ENCODE measurements at places on chromosomes 12 and 14.

GRCh38 chr12:18683327-18684013, 54.3 kb downstream of the PLCZ1 start:
- DNase-seq = no peak

- no peak for DNase-seq
Observed at GRCh38 chr14:77623201-77623600, 6.8 kb upstream of the SPTLC2 start.

GRCh38 chr12:93419388-93420034, 22.2 kb downstream of the UBE2N start:
- DNase-seq = peak; percentile 60

DNA sequence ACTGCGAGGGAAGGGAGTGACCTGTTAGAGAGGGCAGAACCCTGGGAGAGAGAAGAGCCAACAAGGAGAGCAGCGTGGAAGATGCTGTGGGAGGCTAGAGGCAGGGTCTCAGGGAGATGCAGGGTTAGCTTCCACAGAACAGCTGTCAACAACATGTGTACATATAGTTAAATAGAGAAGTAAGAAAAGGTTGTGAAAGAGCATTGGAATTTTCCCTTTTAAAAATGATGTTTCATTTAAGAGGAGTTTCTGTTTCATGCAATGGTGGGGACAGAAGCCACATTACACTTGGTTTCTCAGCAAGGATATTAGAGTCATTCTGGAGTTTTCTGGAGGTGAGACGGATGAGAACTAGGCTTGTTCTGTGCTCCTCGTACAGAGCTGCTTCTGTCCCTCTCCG, 23.8 kb upstream of the TBC1D30 start:
- DNase-seq = no peak

DNA sequence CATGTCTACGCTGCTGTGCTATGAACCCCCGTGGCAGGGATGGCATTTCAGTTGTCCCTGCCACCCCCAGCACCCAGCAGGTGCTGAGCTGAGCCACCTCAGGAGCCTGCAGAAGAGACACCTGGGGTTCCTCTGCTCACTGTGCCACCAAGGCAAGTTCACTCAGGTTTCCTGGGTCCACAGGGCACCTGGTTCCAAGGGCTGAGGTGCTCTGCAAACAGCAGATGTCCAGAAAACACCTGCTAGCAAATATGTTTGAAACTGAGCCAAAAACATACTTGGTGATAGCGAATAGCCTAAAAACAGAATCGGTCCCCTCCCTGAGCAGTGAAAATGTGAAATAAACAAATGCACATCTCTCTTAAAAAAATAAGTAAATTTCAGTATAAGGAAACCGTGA, 35.6 kb upstream of the GPR68 start:
- DNase-seq = no peak

DNA sequence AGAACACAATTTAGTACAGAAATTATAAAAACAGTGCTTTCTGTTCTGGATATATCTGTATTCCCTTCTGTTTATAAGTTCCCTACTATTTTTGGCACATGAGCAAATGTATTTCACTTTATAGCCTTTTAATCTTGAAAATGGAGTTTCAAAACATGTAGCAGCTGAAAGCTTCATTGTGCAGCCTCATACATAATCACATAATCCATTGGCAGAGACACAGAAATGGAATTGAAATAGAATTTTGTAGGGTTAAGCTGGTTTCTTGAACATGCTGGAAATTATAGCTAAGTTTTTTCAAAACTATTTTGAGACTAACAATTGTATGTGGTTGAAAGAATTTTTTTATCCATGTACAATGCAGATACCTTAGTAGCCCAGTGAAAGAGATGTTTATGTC, 614.3 kb upstream of the MDGA2 start:
- no peak for DNase-seq

GRCh38 chr12:12491606-12492005, 71.1 kb downstream of the DUSP16 start:
- no peak for DNase-seq

GRCh38 chr12:122371475-122372045, 50.9 kb downstream of the CLIP1 start:
- DNase-seq = no peak

- peak; percentile 77 for DNase-seq
Observed at GRCh38 chr12:49369411-49370145, 2.3 kb downstream of the SPATS2 start.

DNA sequence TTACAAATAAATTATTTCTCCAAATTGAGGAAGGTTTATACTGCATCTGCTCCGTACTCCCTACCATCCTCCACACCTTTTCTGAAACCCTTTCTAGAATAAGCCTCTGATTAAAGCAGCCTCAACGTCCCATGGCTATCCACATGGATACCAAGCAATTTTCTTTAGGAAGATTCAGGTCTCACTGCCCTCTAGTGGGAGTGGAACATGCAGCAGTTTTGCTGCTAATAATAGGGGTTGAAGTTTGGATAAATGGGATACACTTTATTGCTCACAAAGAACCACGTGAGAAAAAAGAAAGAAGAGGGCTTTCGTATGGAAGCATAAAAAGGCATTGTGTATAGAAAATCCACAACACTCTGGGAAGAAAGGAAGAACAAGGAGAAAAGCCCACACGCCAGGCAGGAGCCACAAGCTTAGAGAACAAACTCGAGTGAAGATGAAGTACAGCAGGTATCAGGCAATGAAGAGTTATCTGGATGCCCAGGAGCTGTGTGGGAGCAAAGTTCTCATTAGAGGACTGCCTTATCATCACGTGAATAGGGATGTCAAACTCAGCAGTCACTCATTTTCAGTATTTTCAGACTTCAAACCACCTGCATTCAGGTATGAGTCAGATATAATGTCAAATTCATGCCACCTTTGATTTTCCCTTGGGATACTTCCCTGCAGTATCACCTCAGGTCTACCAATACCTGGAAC, 45.8 kb downstream of the CCER1 start:
- peak; percentile 84 for DNase-seq

GRCh38 chr12:63304887-63305316, 153.9 kb upstream of the AVPR1A start:
- no peak for DNase-seq

DNA sequence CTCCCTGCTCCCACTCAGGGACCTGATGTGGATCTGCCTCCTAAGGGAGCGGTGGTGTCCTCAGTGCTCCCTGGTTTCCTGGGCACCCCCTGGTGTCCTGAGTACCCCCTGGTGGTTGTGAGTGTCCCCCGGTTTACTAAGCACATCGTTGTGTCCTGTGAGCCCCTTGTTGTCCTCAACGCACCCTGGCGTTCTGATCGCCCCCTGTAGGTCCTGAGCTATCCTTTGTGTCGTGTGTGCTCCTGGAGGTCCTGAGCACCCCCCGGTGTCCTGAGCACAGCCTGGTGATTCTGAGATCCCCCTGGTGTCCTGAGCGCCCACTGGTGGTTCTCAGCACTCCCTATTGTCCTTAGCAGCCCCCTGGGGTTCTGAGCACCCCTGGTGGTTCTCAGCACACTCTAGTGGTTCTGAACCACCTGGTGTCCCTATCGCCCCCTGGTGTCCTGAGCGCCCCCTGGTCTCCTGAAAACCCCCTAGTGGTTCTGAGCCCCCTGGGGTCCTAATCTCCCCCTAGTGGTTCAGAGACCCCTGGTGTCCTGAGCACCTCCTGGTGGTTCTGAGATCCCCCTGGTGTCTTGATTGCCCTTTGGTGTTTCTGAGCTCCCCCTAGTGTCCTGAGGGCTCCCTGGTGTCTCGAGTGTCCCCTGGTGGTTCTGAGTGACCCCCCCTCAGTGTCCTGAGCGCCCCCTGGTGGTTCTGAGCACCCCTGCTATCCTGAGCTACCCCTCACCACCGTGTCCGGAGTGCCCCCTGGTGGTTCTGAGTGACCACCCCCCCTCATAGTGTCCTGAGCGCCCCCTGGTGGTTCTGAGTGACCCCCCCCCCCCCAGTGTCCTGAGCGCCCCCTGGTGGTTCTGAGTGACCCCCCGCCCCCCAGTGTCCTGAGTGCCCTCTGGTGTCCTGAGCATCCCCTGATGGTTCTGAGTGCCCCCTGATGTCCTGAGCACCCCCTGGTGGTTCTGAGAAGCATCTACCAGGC, 615.1 kb downstream of the TMEM121 start:
- no peak for DNase-seq

DNA sequence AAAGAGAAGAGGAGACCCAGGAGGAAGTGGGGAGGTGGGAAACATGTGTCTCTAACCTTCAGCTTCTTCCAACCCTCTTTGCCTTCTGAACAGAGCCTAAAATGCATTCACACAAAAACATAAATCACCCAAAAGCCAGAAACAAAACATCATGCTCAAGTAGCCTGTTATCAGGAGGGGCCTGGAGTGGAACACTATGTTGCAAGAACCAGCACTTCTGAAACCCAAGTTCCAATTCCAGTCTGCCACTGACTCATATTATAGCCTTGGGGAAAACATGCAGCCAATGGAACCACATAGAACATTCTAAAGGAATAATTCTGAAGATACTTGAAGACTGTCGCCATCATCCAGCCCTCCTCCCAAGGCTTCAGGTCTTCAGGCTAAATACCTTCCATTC, 169.8 kb upstream of the PLXNC1 start:
- no peak for DNase-seq

DNA sequence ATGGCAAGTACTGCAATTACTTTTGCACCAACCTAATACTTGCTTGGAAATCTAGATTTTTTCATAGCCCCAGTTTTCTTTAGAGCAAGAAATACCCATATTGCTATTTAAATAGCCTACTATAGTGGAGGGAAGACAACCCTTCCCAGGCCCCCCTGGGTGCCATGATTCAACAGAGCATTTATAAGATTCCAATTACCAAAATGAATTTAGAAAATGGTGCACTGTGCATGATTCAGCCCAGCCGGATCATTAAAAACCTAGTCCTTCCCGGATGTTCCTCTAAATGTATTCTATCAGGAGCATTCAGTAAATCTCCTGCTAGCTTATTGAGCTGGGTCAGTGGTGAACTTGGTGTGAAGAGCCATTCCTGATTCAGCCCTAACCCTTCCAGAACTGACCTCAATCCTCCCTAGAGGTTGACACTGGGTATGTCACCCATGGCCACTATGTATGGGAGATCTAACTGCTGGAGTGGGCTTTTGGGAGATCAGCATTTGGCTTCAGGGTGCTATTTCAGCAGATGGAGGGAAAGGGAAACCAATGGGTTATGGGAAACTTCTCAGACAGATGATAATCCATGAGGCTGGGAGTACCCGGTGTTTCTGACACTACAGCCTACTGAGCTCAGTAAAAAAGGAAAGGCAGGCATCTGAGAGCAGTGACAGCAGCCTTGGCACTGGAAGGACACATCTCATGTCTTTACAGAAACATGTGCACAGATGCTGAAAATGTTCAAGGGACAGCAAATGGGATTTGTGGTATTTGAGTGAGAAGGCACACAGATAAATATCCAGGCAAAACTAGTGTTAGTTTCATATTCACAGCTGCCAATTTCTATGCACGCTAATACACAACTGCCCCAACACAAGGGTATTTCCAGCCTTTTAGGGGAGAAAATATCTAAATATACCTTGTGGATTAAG, 258.9 kb downstream of the DPF3 start:
- peak; percentile 68 for DNase-seq

DNA sequence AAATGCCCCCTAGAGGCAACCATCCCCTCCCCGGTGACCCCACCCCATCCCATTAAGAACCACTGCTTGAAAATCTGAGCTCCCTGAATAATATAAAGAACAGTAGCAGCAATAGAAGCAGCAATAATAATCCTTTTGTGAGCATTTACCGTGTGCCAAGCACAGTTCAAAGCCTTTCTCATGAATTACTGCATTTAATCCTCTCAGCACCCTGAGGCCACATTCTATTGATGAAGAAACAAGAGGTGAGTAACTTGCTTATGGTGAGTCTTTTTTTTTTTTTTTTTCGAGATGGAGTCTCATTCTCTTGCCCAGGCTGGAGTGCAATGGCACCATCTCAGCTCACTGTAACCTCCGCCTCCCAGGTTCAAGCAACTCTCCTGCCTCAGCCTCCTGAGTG, 65.0 kb downstream of the KCNK10 start:
- DNase-seq = no peak

DNA sequence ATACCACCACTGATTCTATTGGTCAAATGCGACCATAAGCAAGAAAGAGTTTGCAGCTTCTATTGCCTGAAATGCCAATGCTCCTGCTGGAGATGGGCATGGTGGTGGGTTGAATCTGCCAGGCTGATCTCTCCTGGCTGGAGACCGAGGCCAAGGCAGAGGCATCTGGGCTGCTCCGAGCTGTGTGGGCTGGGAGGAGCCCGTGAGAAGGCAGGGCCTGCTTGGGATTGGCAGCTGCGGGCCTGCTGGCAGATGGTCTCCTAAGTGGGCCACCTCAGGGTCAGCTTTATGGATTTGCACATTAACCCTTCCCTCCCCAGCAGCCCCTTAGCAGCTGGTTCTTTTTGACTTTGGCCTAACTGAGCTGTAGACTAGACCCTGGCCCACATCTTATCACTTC, 25.4 kb downstream of the SRRM4 start:
- no peak for DNase-seq

DNA sequence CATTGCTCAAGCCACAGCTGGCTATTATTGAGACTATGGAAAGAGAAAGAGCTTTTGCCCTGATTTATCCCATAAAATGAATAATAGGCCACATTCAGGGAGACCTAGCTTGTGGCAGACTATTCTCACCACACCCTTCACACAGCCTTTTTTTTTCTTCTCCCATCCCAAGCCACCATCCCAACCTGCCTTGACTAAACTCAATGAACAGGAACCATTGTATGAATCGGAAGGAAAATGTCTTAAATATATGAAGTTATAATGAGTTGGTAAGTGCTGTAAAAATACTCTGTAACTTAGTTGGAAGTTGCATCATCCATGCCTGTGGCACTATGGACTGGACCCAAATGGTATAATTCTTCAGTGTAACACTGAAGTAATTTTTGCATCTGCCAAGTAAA, 338.4 kb downstream of the RAD51B start:
- DNase-seq = peak; percentile 16

GRCh38 chr12:75823475-75823874, 208.1 kb downstream of the PHLDA1 start:
- DNase-seq = no peak

DNA sequence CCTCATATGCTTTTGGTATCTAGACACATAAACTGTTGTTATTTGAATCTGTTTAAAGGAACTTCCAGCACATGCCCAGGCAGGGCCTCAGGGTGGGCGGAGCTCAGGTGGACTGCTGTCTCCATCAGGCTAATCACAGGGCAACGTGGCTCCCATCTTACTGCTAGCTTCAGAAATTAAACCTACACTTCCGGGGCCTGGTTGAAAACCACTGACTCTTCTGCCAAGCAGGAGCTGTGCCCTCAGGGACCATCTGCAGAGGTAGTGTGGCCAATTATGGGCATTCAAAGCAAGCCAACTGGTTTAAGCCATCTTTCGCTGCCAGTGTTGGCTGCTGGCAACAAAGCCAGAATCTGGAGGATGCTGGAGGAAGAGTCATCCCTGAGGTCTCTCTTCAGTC, 97.5 kb downstream of the TMX1 start:
- peak; percentile 41 for DNase-seq

- DNase-seq = no peak
Observed at GRCh38 chr12:25769082-25769945, 189.2 kb upstream of the RASSF8 start.
